Memory B cell (primary cell): ENCODE measurements at places on chromosomes 1 and 21.

DNA sequence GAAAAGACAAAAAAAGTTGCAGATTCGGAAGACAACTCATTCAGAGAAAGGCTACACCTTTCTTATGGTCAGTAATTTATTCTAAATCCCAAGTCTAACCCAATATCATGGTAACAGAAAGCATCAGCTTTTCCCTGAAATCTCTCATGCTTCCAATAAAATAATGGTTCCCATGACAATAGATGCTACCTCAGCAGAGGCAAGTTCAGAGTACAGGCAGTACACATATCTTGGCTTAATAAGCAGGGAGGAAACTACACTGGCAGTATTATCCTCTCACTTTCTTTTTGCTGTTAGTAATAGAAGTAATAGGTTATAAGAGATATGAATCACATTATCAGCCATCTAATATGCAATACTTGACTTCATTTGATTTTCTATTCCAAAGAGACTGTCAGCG lies 137.1 kb downstream of the DPYD start:
- no peak overlapping the region for H3K4me3 ChIP-seq
- no peaks in the 10 kb centered on the region for H3K36me3 ChIP-seq
- no peak for DNase-seq
- H3K27ac ChIP-seq: no peak overlapping the region
- no peaks in the 10 kb centered on the region for H3K27me3 ChIP-seq

- no peaks in the 10 kb centered on the region for H3K36me3 ChIP-seq
- no peak overlapping the region for H3K27ac ChIP-seq
- H3K4me1 ChIP-seq: peaks cover 4% of the 10 kb centered on the region
Observed at GRCh38 chr1:18561967-18562366, 68.7 kb upstream of the PAX7 start.

- H3K27ac ChIP-seq: no peak overlapping the region
- H3K4me3 ChIP-seq: no peak overlapping the region
- H3K36me3 ChIP-seq: no peaks in the 10 kb centered on the region
- H3K4me1 ChIP-seq: no peaks in the 10 kb centered on the region
- DNase-seq: no peak
Observed at GRCh38 chr1:27074175-27074780, 61.6 kb upstream of the TENT5B start.

DNA sequence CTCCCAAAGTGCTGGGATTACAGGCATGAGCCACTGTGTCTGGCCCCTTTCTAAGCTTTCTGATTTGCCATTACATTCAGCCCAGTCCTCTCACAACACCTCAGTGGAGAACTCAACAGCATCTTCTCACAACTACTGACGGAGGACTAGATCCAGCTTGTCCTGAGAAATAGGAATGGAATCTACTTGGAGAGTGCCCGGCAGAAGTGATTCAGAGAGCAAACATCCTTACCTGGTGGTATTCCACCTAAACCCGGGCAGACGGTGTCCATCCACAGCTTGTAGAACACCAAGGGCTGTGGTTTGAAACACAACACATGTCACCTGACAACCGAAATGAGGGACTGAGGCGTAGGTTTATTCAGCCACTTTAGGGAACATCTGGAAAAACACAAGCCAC lies 28.8 kb upstream of the CCSAP start:
- H3K36me3 ChIP-seq: no peaks in the 10 kb centered on the region
- H3K27ac ChIP-seq: no peak overlapping the region
- no peak for DNase-seq
- peaks cover 6% of the 10 kb centered on the region for H3K4me1 ChIP-seq
- H3K4me3 ChIP-seq: no peak overlapping the region

DNA sequence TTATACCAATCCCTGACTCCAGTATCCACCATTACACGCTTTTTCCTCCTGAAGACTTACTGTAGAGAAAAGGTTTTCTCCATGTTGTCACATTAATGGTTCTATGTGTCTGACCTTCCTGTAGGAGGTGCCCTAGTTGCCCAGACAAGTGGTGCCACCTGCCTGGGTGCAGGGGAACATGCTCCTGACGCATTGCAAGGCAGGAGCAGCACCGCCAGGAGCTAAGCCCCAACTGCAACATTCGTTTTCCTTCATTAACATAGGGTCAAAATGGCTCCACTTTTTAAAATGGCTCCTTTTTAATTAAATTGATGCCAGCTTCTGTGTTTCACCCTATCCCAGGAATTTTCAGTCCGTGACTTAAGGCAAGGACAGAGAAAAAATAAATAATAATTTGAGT lies 220.1 kb upstream of the SAMSN1 start:
- peaks cover 2% of the 10 kb centered on the region for H3K36me3 ChIP-seq
- DNase-seq: no peak
- H3K27me3 ChIP-seq: no peaks in the 10 kb centered on the region
- H3K4me3 ChIP-seq: no peak overlapping the region
- H3K4me1 ChIP-seq: peaks cover 6% of the 10 kb centered on the region

- H3K4me1 ChIP-seq: no peaks in the 10 kb centered on the region
- DNase-seq: no peak
- H3K4me3 ChIP-seq: no peak overlapping the region
- no peak overlapping the region for H3K27ac ChIP-seq
- H3K36me3 ChIP-seq: peaks cover 4% of the 10 kb centered on the region
- peaks cover 10% of the 10 kb centered on the region for H3K27me3 ChIP-seq
Observed at GRCh38 chr1:14094611-14095400, 394.8 kb downstream of the PRDM2 start.

DNA sequence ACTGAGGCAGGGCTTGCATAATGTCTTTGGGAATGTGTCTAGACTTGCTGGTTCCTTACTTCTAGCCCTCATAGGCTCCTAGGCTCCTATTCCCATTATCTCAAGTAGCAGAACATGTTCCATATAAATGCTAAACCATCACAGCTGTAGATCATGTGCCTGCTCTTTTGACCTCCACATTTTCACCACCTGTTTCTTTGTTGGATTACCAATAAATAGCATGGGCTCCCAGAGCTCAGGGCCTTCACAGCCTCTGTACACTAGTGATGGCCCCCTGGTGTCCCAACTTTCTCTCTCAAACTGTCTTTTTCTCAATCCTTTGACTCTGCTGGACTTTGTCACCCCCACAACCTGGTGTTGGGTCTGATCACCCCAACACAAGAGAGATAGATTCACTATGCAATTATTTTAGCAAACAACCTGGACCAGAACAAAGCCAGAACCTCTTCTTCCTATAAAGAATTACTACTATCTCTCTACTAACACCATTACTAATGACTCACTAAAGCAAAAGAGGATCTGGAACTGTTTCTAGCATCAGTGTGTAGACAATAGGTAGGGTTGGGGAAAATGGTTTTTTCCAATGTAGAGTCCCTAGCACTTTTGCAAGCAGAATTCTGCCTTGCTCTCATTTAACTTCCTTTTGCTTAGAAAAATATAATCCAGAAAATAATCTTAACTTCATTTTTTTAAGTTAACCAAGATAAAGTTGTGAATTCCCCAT lies 51.7 kb downstream of the WLS start:
- peaks cover 2% of the 10 kb centered on the region for H3K27me3 ChIP-seq
- no peak overlapping the region for H3K27ac ChIP-seq
- H3K36me3 ChIP-seq: no peaks in the 10 kb centered on the region
- H3K4me3 ChIP-seq: no peak overlapping the region
- no peaks in the 10 kb centered on the region for H3K4me1 ChIP-seq

DNA sequence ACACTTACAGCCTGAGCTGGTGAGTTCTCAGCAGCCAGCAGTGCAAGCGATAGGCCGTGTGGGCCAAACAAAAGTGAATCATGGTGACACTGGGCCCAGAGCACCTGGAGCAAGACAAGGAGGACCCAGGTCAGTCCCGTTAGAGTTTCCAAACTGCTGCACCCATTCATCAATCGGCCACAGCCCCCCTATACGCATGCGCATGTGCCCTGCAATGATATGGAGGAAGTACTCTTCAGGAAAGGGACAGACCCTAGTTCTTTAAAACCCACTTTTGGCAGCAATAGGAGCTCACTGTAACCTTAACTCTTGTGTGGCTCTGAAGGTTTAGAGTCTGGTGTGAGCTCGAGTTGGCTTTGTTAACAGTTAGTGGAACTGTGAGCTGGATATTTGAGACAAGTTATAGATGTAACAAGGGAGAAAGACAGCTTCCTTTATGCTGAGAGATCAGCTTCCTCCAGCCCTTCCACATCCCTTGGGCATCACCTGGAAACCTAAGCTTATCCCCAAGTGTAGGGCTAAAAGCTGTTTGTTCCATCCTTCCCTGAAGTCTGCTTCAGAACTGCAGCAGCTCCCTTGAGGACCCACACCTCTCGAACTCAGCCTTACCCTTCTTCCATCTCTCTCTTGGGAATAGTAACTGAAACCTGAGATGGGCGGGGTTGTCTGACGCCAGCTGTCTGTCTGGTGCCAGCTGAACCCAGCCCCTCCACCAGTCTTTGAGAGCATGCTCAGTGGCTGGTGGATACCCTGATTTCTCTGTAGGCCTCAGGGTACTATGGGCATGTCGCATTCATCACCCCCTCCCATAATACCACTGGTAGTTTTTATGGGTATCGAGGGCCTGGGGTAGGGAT lies 17.7 kb downstream of the NMNAT1 start:
- peaks cover 9% of the 10 kb centered on the region for H3K4me1 ChIP-seq
- no peaks in the 10 kb centered on the region for H3K36me3 ChIP-seq
- peak overlapping the region; percentile 60 for H3K27ac ChIP-seq
- peak; percentile 47 for DNase-seq

- no peak for DNase-seq
- H3K36me3 ChIP-seq: no peaks in the 10 kb centered on the region
- H3K27me3 ChIP-seq: peaks cover 4% of the 10 kb centered on the region
Observed at GRCh38 chr1:184640505-184640904, 114.2 kb downstream of the EDEM3 start.

DNA sequence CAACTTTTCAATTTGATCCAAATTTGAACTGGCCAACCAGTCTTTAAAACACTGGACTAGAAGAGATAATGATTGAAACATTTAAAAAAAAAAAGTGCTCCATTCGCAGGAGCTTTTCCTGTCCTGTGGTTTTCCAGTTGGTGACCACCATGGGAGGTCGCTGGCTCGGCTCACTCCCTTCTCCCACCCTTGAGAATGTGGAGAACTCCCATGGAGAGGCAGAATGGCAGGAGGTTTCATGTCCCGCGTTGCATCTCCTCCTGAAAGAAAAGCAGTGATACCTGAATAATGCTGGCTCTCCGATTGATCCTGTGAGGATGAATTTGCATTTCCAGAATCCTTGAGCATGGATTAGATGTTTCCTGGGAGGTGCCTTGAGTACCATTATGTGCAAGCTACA lies 16.5 kb upstream of the MPZL1 start:
- H3K4me3 ChIP-seq: no peak overlapping the region
- H3K27me3 ChIP-seq: no peaks in the 10 kb centered on the region
- no peak overlapping the region for H3K27ac ChIP-seq
- peaks cover 52% of the 10 kb centered on the region for H3K4me1 ChIP-seq
- peaks cover 30% of the 10 kb centered on the region for H3K36me3 ChIP-seq
- DNase-seq: no peak

DNA sequence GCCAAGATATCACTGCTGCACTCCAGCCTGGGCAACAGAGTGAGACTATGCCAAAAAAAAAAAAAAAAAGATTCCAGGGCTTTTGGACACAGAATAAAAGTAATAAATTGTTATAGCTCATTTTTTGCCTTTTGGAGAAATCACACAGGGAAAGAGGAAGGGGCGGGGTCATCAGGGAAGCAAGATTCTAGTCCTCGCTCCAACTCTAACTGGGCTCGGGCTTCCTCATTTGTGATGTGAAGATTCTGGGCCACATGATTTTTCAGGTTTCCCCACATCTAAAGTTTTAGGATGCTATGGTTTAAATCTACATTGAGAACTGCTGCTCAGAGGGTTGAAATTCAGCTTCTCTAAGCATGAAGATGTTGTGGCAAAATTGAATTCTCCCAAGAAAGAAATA lies 179.3 kb upstream of the PLXNA2 start:
- H3K36me3 ChIP-seq: no peaks in the 10 kb centered on the region
- no peak overlapping the region for H3K4me3 ChIP-seq
- no peak overlapping the region for H3K27ac ChIP-seq
- no peaks in the 10 kb centered on the region for H3K27me3 ChIP-seq
- DNase-seq: no peak
- no peaks in the 10 kb centered on the region for H3K4me1 ChIP-seq

- no peak overlapping the region for H3K27ac ChIP-seq
- peaks cover 19% of the 10 kb centered on the region for H3K4me1 ChIP-seq
- no peak overlapping the region for H3K4me3 ChIP-seq
- no peaks in the 10 kb centered on the region for H3K27me3 ChIP-seq
Observed at GRCh38 chr1:179042700-179043099, 17.0 kb downstream of the FAM20B start.

GRCh38 chr21:36330904-36331303 lies 10.9 kb downstream of the MORC3 start:
- H3K27ac ChIP-seq: peak overlapping the region; percentile 91
- peak overlapping the region; percentile 21 for H3K4me3 ChIP-seq
- H3K27me3 ChIP-seq: no peaks in the 10 kb centered on the region
- H3K36me3 ChIP-seq: peaks cover 14% of the 10 kb centered on the region
- DNase-seq: no peak
- peaks cover 32% of the 10 kb centered on the region for H3K4me1 ChIP-seq

DNA sequence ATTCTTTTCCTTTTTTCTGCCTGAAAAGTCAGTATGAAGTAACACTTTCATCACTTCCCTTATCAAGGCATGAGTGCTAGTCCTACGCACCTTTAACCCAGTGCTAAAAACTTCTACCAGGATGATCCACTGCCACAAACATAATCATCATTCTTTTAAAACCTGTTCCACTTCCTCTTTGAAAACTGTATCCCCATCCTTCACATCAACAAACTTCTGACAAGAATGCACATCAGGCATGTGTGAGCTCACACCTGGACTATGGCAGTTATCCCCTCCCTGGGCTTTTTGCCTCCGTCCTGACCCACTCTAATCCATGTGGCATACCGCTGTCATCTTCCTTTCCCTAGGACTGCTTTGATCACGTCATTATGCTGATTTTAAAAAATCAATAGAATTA lies 70.2 kb downstream of the ESRRG start:
- H3K36me3 ChIP-seq: no peaks in the 10 kb centered on the region
- no peaks in the 10 kb centered on the region for H3K27me3 ChIP-seq
- H3K4me3 ChIP-seq: no peak overlapping the region
- H3K4me1 ChIP-seq: no peaks in the 10 kb centered on the region
